NCI-H748 treated with DMSO at 0.1 percent for 48 hours (cell line): ENCODE measurements at places on chromosomes 6 and 20.

DNA sequence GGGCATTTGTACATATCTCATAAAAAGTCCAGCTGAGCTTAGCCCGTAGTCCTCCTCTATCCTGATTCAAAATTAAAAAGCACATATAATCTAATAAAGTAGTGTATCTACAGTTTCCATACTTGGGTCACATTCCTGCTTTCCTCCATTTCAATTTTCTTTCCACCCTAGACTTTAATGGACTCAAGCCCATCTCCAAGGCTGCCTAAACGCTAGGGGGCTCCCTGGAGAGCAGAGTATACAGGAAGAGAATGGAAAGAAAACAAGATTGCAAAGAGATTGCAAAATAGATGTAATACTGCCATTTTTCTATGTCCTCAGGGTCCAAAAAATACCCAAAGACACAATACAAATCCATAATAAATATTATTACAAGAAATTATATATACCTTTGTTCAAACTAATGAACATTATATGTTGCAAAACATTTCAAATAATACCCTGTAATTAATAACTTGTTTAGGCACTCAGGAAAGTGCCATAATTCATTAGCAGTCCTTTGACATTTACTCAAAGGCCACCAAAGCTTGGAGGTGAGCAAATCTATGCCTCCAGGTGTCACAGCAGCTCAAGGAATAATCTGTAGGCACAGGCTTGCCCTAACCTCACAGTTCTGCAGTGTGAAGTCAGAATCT is 2.4 kb upstream of the MCM3 start:
- DNase-seq = peak; percentile 71

GRCh38 chr6:88881451-88881850 is 82.0 kb downstream of the RNGTT start:
- DNase-seq = no peak

- DNase-seq = no peak
These were observed 943 bp downstream of the ZUP1 start for GRCh38 chr6:116667623-116668022.

GRCh38 chr6:15472621-15473020 is 190.2 kb downstream of the DTNBP1 start:
- DNase-seq = no peak

GRCh38 chr6:166415833-166416347 is 33.1 kb upstream of the MPC1 start:
- no peak for DNase-seq

GRCh38 chr6:130997061-130997753 is 65.8 kb downstream of the EPB41L2 start:
- no peak for DNase-seq

DNA sequence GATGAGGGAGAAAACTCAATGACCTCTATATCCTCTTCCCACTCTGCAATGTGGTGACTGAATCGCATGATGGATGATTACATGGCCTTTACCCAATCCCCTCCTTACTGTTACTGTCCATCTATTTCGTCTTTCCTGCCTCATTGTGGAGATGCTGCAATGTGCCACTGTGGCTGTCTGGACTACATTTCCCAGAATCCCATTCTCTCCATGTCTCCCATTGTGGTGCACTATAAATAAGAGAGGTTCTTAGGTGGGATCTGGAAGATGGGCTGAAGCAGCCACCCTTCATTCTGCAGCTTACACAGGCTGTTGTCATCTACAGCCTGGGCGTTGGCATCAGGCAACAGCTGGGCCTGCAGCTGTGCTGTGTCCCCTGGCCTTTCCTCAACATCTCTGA is 233.6 kb downstream of the PRKN start:
- no peak for DNase-seq

GRCh38 chr6:132569170-132569569 is 952 bp upstream of the TAAR6 start:
- no peak for DNase-seq

GRCh38 chr6:105781248-105781647 is 304.9 kb upstream of the PRDM1 start:
- DNase-seq = no peak

- DNase-seq = no peak
These were observed 238.7 kb upstream of the SOX4 start for GRCh38 chr6:21354805-21355238.

DNA sequence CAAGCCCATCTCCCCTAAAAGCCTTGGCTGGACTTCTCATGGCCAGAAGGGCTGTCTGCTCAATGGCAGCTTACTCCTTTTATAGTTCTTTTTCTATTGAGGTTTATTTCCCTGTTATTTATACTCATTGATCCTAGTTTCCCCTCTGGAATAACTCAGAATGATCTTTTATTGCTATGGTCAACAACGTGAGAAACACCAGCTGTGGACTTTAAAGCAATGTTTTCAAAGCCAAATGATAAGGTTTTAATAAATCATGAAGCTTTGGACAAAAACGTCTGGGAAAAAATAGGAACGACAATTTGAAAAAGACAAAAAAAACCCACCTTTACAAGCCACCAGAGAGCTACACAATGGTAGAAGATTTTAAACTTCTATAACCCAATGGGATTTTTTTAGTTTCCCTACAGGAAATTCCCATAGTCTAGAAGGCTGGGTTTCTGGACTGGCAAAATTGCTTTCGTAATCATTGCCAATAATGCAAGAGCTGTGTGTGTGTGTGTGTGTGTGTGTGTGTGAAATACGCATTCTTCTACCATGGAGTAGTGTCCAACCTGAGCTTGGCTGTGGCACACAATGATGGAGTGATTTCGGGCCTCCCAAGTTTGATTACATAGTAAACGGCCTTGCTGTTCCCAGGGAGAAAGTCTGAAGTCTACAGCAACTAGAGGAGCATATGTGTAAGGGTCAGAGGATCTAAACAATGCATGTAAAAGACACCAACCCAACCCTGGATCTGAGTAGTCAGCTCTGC is 396.0 kb downstream of the SYNE1 start:
- no peak for DNase-seq

DNA sequence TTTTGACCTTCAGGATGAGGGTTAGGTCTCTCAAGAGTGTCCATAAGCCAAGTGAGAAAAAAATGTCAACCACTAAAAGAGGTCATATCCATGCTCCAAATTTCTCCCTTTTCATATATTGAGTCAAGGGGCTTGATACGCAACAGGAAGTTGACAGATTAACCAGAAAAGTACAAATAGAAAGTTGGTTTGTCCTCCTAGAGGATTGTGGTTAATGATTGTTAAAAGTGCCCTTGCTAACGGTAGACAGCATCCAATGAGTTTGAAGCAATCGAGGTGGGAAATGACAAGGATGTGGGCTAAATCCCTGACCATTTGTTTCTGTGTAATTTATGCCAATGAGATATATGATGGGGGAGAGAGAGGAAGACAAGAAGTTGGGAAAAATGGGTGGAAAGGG is 18.1 kb upstream of the HBS1L start:
- DNase-seq = no peak

GRCh38 chr6:56734335-56734734 is 91.6 kb upstream of the DST start:
- DNase-seq = no peak

DNA sequence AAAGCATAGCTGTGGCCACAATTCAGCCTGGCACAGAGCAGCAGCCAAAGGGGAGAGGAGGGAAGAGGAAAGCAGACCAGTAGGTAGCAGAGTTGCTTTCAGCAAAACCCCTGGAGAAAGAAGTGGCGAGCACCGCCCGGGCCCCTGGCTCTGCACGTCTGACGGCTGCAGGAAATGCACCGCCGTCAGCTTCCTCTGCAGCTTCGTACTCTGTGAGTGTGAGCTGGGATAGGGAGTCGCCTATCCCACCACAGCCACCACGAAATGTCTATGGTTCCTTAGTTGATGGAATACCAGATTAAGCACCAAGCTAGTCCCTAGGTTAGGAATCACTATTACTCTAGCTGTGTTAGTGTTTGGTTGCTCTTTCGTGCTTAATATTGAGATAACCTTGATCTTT is 79.9 kb upstream of the NAA20 start:
- no peak for DNase-seq

GRCh38 chr20:20079102-20079784 is 26.9 kb downstream of the CFAP61 start:
- peak; percentile 83 for DNase-seq

GRCh38 chr6:15252195-15252594 is 6.3 kb downstream of the JARID2 start:
- no peak for DNase-seq

- no peak for DNase-seq
These were observed 611 bp upstream of the TMEM217 start for GRCh38 chr6:37258405-37259105.

DNA sequence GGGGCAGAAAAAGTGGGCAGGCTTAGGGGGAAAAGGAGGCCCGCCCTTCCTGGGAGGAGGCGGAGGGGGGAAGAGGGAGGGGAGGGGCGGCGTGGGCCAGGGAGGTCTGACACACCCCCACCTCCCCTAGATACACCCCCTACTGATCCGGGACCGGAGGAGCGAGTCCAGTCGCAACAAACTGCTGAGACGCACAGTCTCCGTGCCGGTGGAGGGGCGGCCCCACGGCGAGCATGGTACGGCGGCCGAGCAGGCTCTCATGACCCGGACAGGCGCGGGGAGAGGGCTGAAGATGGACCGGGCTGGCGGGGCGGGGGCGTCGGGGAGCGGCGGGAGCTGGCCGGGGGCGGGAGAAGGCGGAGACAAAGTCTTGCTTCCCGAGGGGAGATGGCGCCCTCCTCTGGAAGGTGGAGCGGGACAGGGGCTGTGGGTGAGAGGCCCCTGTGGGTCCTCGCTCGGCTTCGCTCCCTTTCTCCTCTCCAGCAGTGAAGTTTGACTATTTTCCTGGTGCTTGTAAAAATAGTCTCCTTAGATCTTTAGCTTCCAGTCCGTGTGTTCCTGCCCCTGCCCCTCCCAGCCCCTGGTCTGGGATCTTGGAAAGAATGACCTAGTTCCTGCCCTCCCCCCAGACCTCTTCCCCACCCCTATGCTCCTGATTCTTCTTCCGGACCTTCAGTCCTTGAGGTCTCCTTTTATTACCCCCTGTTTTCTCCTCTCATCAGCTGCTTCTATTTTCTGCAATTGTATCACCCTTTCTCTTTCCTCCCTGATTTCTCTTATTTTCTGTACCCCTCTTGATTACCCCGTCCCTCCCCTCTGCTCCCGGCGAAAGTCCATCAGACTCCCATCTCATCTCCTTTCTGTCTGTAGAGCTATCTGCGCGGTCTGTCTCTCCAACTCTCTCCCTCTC is 6.1 kb downstream of the SYNGAP1 start:
- DNase-seq = peak; percentile 77

DNA sequence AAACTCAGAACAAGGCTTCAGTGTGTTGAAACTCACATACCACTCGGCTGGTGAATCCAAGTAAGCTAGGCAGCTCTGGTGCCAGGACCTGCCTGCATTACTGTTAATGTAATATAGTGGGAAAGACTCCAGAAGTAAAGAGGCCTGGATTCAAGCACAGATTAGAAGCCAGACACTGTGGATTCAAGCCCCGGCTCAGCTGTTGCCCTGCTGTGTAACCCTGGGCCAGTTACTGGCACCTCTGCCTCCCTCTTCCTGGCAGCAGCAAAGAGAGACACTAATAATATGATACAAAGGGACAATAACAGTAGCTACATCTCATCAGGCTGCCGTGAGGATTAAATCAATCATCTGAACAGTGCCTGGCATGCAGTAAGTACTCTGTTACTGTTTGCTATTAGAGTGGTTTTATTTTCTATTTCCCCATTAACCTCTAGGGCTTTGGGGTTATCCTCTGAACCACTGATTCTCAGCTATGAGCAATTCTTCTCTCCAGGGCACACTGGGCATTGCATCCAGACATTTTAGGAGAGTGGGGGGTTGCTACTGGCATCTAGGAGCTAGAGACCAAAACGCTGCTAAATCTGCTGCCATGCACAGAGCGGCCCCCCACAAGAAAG is 92.9 kb downstream of the ZMYND8 start:
- DNase-seq = no peak

DNA sequence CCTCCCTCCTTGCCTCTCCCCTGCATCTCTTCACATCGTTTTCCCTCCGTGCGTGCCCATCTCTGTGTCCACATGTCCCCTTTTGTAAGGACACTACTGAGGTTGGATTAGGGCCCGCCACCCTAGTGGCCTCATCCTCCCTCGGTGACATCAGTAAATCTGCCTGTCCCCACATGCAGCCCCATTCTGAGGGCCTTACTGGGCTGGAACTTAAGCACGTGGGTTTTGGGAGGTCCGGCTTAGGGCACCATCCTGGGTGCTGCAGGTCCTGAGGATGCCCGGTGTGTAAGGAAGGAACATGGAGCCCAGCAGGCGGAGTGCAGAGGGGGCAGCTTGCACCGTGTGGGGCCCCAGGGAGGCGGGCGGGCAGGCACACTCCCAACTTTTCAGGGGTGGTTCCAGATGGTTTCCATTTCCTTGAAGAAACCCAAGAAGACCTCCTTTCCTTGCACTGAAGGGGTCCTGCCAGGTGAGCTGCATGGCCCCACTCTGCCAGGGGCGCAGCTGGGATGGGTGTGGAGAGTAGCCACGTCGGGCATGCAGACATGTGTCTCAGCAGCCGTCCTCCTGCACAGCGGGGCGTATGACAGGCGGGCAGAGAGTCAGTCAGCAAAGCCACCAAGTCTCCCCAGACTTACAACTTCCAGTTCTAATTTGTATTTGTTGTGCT is 329.9 kb downstream of the QKI start:
- no peak for DNase-seq

DNA sequence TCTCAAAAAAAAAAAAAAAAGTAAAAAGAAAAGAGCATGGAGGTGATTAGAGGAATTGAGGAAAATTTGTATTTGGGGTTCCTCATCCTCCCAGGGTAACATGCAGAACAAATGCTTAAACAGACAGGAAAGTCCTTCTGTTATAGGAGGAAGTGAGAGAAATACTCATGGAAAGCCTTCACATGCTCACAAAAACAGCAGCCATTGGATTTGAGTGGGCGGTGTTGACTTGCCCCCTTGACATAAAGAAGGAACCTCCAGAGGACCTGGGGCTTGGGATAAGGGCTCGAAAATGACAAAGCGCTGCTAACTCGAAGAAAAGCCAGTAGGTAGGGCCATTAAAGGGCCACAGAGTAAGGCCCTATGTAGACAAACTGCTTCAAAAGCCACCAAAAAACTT is 17.5 kb upstream of the SAMHD1 start:
- DNase-seq = no peak

GRCh38 chr6:166987930-166988329 is 11.3 kb upstream of the CEP43 start:
- no peak for DNase-seq

DNA sequence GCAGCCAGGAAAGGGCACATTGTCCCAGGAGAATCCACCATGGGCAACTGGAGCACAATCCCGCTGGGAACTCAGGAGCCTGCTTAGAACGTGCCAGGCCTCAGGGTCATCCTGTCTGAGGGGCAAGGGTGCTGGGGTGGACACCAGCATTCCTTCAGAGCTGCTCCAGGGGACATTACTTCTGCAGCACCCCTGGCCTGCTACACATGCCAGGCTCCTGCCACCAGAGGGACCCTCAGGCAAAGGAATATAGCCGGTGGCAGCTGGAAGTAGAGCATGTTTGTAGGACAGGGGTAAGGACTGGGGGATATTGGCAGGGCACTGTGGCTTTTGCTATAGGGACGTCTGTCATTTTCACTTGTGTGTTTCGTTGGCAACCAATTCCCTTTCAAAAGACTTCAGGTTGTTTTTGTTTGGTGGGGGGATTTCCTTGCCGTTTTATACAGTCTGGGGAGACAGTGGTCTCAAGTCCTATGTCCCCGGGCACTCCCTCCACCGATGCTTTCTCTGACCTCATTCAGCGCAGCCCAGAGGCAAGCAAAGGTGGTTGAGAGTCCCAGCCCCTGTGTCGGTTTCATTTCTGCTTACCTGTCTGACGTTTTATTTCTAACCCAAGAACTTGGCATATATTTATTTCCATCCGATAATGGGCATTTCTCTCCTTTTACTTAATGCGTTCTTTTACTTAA is 130.8 kb downstream of the JPH2 start:
- DNase-seq = peak; percentile 12
